ENCODE measurements at places on chromosomes 13 and 19.

DNA sequence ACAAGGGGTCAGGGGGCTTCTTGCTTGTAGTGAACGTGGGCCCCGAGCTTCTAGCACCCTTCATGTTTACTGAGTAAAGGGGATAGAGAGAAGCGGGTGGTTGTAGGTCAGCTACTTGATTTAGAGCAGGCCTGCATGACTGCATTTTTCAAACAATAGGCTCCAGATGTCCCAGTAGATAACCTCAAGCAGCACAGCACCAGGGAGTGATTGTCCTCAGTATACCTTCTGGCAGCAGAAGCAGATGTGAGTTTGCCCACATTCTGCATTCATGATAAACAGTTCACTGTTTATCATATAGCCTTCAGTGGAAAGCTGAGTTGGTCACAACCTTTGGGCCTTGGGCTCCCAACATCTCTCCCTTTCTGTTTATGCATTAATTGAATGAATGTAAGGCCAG lies 4.8 kb downstream of the ZNF439 start:
- DNase-seq, result no peak

DNA sequence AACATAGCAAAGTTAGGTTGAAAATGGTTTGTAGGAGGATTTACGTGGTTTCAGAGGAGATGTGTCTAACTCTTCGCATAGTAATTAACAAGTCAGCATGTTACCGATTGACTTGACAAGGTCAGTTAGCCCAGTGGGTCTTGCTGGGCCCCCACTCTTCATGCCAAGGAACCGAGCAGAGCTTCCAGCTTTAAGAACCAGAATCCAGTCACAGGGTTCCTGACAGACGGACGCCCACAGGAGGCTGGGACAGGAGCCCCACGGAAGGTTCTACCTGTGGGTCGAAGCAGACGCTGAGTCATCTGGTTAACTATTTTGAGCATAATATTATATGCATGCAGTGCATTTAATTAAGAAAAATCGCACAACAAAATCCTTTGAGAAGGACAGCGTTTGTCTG lies 3.5 kb downstream of the TMEM255B start:
- no peak for DNase-seq

DNA sequence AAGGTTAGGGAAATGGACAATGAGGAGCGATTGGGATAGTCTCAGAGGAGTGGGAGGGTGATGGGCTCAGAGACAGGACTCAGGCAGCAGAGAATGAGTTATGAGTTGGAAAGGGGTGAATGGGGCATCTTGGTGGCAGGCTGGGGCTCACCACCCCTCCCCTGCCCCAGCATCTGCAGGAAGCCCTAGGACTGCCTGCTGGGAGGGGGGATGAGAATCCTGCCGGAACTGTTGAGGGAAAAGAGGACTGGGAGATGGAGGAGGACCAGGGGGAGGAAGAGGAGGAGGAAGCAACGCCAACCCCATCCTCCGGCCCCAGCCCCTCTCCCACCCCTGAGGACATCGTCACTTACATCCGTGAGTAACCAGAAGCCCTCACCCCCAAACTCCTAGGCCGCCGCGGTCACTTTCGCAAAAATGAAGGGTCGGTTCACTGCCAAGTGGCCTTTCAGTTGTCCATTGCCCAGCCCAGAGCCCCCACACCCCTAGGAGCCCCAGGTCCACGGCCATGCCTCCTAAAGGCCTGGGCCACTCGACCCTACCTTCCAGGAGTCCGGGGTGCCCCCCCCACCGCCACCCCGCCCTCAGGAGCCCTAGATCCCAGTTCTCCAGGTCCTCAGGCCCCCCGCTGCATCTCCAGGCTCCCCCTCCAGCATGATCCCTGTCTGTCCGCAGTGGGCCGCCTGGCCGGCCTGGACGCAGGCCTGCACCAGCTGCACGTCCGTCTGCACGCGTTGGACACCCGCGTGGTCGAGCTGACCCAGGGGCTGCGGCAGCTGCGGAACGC lies 764 bp downstream of the CLEC11A start:
- DNase-seq, result no peak

GRCh38 chr19:58395220-58395978 lies at the start of gene RNF225:
Gene RNF225, plus strand, starts transcription at chr19:58395656. Its CDS starts 434 bp downstream, at chr19:58396090.
- no peak for DNase-seq

DNA sequence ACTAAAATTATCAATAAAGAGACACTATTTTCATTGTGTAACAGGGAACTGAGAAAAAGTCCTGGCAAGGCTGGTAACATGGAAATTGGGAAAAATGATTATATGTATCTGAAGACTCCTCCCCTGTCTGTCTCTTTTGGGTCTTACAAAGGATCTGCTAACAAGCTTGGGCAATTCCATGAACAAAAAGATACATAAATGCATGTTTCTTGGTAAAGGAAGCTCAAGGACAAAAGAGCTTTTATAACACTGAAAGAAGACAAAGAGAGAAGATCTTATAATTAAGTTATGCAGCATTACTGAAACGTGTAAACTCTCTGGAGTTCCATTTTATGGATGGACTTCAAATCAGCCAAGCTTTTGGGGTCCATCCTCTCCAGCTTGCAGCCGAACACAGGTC lies 29.2 kb downstream of the EFNB2 start:
- no peak for DNase-seq

DNA sequence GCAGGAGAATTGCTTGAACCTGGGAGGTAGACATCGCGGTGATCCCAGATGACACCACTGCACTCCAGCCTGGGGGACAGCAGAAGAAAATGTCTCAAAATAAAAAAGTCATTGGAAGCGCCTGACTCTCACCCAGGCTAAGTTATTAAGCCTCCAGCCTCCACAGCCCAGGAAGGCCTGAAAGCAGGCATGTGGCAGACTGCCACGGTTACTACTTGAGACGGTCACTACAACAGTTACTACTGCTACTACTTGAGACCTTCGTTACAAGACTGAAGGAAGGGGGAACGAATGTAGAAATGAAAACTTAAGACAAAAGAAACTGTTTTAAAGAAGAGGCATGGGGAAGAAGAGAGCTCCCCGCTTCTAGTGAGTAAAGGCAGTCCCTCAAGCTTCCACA lies 9.6 kb downstream of the PRR22 start:
- no peak for DNase-seq

GRCh38 chr13:46211116-46211482 lies 629 bp upstream of the LRRC63 start:
- peak; percentile 35 for DNase-seq

DNA sequence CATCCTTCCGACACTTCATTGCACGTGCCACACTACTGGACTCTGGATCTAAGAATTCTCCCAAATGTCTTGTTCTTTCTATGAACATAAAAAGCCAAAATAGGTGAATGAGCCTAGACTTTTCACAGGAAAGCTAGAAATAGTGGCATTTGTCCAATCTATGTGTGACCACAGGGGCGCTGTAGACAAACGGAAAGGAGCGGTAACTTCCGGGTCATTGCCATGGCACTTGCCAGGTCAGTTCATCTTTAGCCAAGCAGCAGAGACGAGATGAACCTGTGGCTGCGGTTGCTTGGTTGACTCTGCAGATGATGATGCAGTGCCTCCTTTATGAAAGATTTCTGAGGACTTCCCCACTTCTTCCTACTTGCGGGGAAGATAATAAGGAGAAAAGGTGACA lies 65.6 kb downstream of the ADGRE1 start:
- no peak for DNase-seq

GRCh38 chr13:94369972-94370436 lies 109.5 kb downstream of the DCT start:
- peak; percentile 40 for DNase-seq

GRCh38 chr19:18167011-18167410 lies 6.6 kb upstream of the IFI30 start:
- no peak for DNase-seq

- DNase-seq, result no peak
Measured at GRCh38 chr19:48466561-48467325, 2.4 kb upstream of the CYTH2 start.

- no peak for DNase-seq
Measured at GRCh38 chr13:102913914-102914313, 68.1 kb downstream of the ERCC5 start.
